ENCODE measurements at places on chromosomes 12 and 14. TPM values are rescaled to one million over a fixed set of nuclear protein-coding genes. Genes with fewer than 3 reads are reported as not detected.

The AKAP3 gene
- total RNA-seq, result 1.4 TPM

The DEGS2 gene
- total RNA-seq, result 0.99 TPM

The MGP gene
- total RNA-seq, result 12,824 TPM

The CLEC7A gene
- total RNA-seq, result 33.5 TPM

- no peak overlapping the region for H3K27ac ChIP-seq
- H3K4me1 ChIP-seq, result no peaks in the 10 kb centered on the region
- H3K36me3 ChIP-seq, result no peaks in the 10 kb centered on the region
- no peak overlapping the region for H3K4me3 ChIP-seq
- no peaks in the 10 kb centered on the region for H3K27me3 ChIP-seq
Measured at GRCh38 chr12:6285063-6285477, 25.4 kb upstream of the PLEKHG6 start.

DNA sequence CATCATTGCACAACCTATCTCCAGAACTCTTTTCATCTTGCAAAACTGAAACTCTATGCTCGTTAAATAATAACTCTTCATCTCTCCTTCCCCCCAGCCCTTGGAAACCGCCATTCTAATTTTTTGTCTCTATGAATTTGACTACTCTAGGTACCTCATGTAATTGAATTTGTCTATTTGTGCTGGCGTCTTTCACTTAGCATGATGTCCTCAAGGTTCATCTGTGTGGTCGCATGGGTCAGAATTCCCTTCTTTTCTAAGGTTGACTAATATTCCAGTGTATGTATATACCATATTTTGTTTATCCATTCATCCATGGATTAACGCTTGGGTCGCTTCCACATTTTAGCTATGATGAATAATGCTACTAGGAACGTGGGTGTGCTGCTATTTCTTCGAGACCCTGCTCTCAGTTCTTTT lies 80.1 kb downstream of the PLXNC1 start:
- no peaks in the 10 kb centered on the region for H3K4me1 ChIP-seq
- no peaks in the 10 kb centered on the region for H3K27me3 ChIP-seq
- no peak overlapping the region for H3K27ac ChIP-seq
- H3K4me3 ChIP-seq, result no peak overlapping the region

DNA sequence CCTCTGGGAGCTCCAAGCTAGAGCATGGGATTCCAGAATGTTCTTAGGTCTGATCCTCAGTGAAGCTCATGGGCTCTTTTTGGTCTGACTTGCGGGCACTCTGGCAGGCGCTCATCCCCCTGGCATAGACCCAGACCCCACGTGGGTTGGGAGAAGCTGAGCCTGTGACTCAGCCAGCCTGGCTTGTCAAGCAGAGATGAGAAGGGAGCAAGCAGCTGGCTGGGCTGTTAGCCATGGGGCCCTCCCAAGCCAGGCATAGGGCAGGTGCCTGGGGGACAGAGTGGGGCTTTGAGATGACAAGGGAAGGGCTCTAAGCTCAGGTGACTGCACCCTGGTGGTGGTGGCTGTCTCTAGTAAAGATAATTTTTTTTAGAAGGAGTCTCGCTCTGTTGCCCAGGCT lies 80.3 kb upstream of the NOS1 start:
- DNase-seq, result no peak
- no peaks in the 10 kb centered on the region for H3K4me1 ChIP-seq
- no peaks in the 10 kb centered on the region for H3K36me3 ChIP-seq
- no peak overlapping the region for H3K4me3 ChIP-seq
- no peak overlapping the region for H3K27ac ChIP-seq

DNA sequence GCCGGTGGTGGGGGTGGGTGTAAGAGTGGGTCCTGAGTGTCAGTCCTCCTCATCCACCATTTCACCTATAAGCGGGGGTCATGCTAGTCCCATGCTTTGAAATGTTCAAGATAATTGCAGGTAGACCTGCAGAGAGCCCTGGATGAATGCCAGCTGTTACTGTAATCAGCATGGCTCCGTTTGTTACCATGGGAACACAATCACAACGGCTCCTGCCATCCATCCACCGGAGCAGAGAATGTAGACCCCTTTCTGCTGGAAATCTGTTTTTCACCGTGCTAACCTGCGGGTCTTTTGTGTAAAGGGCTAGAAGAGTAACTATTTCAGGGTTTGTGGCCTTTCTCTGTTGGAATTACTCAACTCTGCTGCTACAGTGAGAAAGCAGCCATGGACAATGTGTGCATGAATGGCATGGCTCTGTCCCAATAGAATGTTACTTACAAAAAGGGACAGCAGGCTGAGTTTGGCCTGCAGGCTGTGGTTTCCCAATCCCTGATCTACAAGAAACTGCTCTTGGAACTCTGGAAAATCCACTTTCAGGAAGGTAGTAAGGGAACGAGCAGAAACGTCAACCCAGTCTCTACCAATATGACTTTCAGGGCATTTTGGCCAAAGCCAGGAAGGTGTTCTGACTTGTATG lies 36.1 kb downstream of the KCTD10 start:
- DNase-seq, result no peak
- H3K36me3 ChIP-seq, result no peaks in the 10 kb centered on the region
- no peak overlapping the region for H3K4me3 ChIP-seq
- H3K4me1 ChIP-seq, result no peaks in the 10 kb centered on the region
- H3K27ac ChIP-seq, result no peak overlapping the region
- H3K27me3 ChIP-seq, result no peaks in the 10 kb centered on the region

DNA sequence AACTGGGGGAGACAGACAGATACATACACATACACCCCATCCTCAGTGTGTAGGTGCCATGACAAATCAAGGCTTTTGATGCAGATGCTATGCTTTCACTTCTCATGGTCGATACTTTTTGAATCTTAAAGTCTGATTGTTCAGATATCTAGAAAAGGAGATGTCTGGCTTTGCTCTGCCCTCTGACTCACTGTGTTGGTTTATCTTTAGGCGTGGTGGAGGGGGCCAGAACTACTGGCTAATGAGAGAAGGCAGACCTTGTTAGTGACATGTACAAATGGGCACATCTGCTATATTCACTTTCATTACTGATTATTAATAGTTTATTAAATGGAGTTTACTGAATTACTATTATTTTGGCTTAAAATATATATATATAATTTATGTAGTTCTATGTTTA lies 444.3 kb upstream of the RGS6 start:
- H3K27ac ChIP-seq, result no peak overlapping the region
- H3K4me1 ChIP-seq, result no peaks in the 10 kb centered on the region
- H3K27me3 ChIP-seq, result no peaks in the 10 kb centered on the region
- no peak for DNase-seq

DNA sequence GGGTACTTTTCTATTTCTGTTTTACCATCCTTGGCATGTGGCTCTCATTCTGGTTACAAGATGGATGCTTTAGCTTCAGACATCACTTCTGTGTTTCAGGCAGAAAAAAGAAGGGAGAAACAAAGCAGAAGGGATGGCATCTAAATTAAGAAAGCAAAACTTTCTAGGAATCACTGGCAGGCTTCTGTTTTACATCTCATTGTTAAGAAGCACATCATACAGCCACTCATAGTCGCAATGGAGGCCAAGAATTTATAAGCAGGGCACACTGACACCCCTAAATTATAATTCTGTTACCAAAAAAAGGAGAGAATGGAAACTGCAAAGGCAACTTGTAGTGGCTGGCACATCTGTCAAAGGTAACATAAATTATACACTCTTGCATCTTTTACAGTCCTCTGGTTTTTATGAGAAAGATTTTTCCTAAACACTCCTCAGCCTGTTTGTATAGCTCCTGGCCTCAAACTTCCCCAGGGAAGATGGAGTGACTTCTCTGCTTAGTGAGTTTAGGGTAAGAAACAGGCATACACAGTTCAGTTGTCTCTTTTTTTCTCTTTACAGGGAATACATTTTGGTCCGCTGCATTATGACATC lies 22.0 kb upstream of the LEMD3 start:
- no peak overlapping the region for H3K27ac ChIP-seq
- DNase-seq, result no peak
- H3K27me3 ChIP-seq, result no peaks in the 10 kb centered on the region
- H3K4me1 ChIP-seq, result no peaks in the 10 kb centered on the region
- no peak overlapping the region for H3K4me3 ChIP-seq

DNA sequence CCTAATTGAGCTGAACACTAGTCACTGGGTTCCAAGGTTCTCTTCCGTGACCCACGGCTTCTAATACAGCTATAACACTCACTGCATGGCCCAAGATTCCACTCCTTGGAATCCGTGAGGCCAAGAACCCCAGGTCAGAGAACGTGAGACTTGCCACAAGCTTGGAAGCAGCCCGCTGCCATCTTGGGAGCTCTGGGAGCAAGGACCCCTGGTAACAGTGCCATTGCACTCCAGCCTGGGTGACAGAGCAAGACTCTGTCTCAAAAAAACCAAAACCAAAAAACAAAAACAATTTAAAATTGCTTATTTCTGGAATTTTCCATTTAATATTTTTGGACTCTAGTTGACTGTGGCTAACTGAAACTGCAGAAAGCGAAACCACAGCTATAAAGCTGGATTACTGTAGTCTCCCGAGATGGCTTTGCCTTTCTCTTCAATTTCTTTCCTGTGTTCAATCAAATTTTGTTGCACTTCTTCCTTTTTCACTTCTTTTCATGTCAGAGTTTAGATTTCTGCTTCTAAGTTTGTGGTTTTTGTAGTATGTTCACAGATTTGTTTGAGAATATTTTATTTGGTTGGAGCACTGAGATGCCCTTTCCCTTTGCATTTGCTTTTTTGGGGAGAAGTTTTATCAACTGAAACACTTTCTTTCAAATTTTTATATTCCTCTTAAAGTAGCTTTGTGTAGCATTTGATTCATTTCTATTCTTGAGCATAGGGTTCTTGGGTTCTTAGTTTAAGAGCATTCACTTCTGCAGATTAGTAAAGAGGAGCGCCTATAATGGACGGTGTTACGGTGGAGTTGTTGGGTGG lies 44.6 kb downstream of the DDHD1 start:
- no peak overlapping the region for H3K27ac ChIP-seq
- no peaks in the 10 kb centered on the region for H3K4me1 ChIP-seq
- H3K36me3 ChIP-seq, result no peaks in the 10 kb centered on the region

DNA sequence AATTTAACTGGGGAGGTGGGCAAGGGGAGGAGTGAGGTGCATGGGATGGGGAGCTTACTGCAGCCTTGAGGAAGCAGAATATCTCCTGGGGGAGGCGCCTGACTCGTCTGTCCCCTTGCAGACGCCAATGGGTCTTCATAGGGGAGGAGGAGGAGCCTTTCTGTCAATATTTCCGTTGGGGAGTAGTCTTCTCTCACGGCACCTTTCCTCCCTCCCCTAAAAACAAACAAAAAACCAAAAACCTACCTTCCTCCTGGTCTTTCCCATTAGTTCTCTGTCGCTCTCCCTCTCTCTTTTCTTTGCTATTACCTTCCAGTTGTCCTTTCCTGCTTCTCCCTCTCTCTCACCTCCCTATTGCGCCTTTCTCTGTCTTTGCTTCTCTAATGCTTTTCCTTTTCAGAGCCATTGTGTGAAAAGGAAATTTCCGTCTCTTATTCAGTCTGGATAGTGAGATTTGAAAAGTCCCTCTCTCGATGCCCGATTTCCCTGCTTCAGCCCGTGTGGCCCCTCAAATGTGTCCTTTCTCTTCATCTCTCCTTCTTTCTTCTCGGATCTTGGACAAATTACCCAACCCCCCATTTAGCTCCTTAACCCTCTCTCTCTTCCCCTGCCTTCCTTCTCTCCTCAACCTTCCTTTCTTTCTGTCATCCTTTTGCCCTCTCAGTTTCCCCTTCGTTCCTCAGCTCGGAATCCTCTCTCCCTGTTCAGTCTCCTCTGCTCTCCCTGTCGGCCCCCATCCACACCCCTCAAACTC lies 5.9 kb downstream of the GPR84 start:
- H3K4me1 ChIP-seq, result no peaks in the 10 kb centered on the region
- no peaks in the 10 kb centered on the region for H3K36me3 ChIP-seq
- H3K27me3 ChIP-seq, result no peaks in the 10 kb centered on the region
- DNase-seq, result no peak
- H3K27ac ChIP-seq, result no peak overlapping the region

DNA sequence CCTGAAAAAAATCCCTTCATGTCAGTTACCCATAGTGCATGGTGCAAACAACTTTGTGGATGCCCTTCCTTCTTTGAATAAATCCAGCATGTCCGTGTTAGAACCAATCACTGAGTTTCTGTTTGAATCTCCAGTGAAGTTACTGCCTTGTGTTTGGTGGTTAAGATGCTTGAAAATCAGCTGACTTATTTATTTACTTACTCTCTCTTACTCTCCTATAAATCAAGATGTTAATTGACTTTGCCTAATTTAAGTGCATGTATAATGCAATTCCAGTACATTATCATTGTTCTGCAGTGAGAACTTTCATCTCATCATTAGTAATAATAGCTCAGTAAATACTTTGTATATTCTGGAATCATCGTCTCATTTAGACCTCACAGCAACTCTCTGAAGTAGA lies 114.2 kb downstream of the ESRRB start:
- no peaks in the 10 kb centered on the region for H3K36me3 ChIP-seq
- no peaks in the 10 kb centered on the region for H3K4me1 ChIP-seq
- no peak overlapping the region for H3K27ac ChIP-seq
- no peak overlapping the region for H3K4me3 ChIP-seq
- no peaks in the 10 kb centered on the region for H3K27me3 ChIP-seq
- DNase-seq, result no peak

GRCh38 chr12:93197067-93197593 lies 180.6 kb upstream of the NUDT4 start:
- no peaks in the 10 kb centered on the region for H3K36me3 ChIP-seq
- peaks cover 1% of the 10 kb centered on the region for H3K4me1 ChIP-seq
- no peak for DNase-seq
- no peak overlapping the region for H3K27ac ChIP-seq
- no peak overlapping the region for H3K4me3 ChIP-seq

DNA sequence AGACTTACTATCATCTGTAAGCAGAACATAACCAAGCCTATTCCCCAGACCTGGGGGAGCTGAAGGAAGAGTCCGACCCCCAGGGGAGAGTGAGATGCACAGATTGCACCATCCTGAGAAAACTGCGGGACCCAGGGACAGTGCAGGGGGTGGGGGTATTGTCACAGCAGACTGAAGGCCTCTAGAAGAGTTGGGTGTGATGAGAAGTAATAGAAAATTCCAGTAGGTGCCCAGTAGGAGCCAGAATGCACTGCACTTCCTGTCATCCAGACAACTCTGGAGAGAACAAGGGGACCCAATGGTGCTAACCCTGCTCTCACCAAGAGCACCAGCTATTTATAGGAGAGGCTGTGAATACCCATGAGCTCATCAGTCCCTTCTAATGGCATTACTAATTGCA lies 190.1 kb downstream of the BCL11B start:
- no peak overlapping the region for H3K4me3 ChIP-seq
- DNase-seq, result no peak
- no peaks in the 10 kb centered on the region for H3K27me3 ChIP-seq
- H3K36me3 ChIP-seq, result no peaks in the 10 kb centered on the region
- H3K4me1 ChIP-seq, result no peaks in the 10 kb centered on the region

DNA sequence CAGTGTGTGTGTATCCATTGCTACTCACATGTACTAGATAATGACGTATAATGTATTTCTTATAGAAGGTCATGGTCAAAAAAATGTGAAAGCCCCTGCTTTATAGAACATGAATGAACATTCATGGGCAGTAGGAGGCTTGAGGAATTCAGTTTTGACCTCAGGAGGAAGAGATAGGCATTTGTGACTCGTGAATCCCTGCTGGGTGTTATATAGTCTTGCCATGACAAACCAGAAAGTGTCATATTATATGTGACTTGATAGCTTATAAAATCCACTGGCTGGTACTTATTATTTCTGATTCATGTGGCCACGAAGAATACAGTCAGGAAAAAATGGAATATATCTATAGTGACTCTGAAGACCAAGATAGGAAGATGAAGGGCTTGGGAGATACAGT lies 287.6 kb downstream of the CEP128 start:
- DNase-seq, result no peak
- no peaks in the 10 kb centered on the region for H3K36me3 ChIP-seq
- H3K4me1 ChIP-seq, result no peaks in the 10 kb centered on the region
- H3K27me3 ChIP-seq, result no peaks in the 10 kb centered on the region
- H3K27ac ChIP-seq, result no peak overlapping the region

- no peaks in the 10 kb centered on the region for H3K27me3 ChIP-seq
- DNase-seq, result peak; percentile 37
- H3K27ac ChIP-seq, result no peak overlapping the region
- H3K4me3 ChIP-seq, result no peak overlapping the region
- H3K4me1 ChIP-seq, result no peaks in the 10 kb centered on the region
- no peaks in the 10 kb centered on the region for H3K36me3 ChIP-seq
Measured at GRCh38 chr14:100782516-100783320, 43.2 kb upstream of the MEG3 start.

Measured in aorta (tissue), 5 donors.